Erythroblast (primary cell): ENCODE measurements at places on chromosomes 6 and 20.
A peak's percentile ranks its signal among the peaks of the same experiment; 100 is the strongest.

DNA sequence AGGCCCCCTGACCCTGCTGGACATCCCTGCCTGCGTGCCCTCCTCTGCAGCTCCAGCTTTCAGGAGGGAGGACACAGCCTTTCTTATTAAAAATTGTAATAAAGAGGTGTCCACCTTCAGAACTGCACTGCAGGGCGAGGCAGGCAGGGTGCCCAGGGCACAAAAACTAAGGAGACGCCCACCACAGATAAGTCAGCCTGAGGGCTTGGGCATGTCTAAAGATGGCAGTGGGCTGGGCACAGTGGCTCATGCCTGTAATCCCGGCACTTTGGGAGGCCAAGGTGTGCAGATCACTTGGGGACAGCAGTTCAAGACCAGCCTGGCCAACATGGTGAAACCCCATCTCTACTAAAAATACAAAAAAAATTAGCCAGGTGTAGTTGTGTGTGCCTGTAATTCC is 7.0 kb upstream of the C20orf144 start:
- no peak for DNase-seq

- no peak for DNase-seq
Observed at GRCh38 chr6:42001506-42001905, 48.8 kb upstream of the TAF8 start.

GRCh38 chr6:81683912-81684311 is 68.6 kb downstream of the TENT5A start:
- no peak for DNase-seq

GRCh38 chr20:10280018-10280908 is 61.6 kb downstream of the SNAP25 start:
- no peak for DNase-seq

- DNase-seq = no peak
Observed at GRCh38 chr6:52389626-52390360, 27.8 kb downstream of the PAQR8 start.

GRCh38 chr6:129605967-129606366 is 104.0 kb downstream of the ARHGAP18 start:
- no peak for DNase-seq

DNA sequence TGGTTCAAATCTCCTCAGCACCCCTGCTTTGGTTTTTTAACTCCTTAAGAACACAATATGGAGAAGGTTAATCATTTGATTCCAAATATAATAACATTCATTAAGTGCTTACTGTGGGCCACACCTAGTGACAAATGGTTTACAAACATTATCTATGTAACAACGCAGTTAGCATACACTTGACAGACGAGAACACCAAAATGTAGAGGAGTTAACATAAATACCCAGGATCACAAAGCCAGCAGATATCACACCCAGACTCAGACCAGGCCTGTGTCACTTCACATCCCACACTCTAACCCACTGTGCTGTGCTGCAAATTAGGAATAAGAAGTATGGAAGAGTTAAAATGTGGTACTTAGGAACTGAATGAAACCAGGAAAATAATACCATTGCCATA is 82.9 kb downstream of the AGPAT4 start:
- DNase-seq = no peak

- no peak for DNase-seq
Observed at GRCh38 chr6:169230322-169230665, 23.4 kb downstream of the THBS2 start.

DNA sequence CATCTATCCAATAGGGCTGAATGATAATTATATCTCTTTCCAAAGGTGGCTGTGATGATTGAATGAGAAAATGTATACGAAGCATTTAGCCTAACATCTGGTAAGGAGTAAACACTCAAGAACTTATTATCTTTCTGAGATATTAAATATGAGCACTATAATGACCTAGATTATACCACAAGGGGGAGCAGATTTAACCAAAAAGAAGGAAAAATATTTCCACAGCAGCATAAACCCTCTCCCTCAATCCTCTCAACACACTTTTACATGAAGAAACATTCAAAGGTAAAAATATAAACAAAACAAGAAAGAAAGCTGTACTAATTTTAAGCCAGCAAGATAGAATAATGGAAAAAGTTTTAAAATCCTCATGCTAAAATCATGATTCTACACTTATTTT is 68.4 kb downstream of the SHPRH start:
- peak; percentile 11 for DNase-seq

- no peak for DNase-seq
Observed at GRCh38 chr6:45987856-45988255, 27.8 kb downstream of the CLIC5 start.

DNA sequence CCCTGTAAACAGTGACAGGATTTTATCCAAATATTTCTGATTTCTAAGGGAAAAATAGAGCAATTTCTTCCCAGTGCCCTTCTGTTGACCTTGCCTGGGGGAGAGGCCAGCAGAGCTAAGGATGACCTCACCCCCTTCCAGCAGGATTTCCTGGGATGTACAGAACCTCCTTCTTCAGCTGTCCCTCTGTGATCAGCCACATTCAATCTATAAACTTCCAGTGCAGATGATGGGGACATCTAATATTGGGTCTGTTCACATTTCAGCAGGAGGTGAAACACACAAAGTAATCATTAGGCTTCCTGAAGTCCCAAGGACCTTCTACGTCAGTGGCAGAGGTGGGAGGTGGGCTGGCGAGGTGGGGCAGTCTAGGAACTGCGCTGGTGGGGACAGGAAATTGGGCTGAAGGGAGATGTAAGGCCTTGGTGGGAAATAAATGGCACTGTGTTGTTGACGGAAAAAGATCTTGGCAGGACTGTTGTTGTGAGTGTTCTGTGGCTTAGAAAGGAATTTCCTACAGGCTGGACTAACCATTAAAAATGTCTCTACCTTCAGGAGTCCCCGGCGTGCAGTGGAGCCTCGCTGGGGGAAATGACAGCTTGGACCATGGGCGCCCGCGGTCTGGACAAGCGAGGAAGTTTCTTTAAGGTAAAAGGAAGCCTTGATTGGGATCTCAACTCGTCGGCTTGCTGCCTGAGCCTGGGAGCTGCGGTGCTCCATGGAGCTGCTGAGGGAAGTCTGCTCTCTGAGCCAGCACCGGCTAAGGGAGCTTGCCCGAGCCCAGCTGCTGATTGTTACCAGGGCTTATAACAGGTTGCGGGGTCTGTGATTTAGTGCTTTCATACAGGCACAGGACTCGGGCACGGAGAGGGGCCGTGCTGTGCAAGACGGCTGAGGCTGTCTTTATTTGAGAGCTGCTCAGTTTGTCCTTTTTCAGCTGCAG is 127.9 kb upstream of the NAA20 start:
- DNase-seq = no peak

DNA sequence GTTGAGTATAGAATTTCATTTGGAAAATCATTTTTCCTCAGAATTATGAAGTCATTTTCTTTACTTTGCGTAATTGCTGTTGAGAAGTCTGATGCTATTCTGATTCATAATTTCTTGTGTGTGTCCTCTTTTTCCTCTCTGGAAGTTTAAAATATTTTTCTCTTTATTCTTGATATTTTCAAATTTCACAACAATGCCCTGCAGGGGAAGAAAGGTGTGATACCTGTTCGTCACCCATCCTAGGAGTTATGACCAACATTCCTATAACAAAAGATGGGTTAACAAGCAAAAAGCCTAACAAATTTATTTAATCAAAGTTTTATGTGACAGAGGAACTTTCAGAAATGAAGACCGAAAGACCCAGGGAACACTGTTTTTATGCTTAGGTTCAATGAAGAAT is 171.5 kb upstream of the AKIRIN2 start:
- DNase-seq = no peak

DNA sequence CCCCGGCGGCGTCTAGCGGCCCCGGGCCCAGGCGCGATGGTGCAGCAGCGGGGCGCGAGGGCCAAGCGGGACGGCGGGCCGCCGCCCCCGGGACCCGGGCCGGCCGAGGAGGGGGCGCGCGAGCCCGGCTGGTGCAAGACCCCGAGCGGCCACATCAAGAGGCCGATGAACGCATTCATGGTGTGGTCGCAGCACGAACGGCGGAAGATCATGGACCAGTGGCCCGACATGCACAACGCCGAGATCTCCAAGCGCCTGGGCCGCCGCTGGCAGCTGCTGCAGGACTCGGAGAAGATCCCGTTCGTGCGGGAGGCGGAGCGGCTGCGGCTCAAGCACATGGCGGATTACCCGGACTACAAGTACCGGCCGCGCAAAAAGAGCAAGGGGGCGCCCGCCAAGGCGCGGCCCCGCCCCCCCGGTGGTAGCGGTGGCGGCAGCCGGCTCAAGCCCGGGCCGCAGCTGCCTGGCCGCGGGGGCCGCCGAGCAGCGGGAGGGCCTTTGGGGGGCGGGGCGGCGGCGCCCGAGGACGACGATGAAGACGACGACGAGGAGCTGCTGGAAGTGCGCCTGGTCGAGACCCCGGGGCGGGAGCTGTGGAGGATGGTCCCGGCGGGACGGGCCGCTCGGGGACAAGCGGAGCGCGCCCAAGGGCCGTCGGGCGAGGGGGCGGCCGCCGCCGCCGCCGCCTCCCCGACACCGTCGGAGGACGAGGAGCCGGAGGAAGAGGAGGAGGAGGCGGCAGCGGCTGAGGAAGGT is 715 bp downstream of the SOX12 start:
- DNase-seq = peak; percentile 71

- DNase-seq = no peak
Observed at GRCh38 chr6:19723545-19723944, 113.6 kb upstream of the ID4 start.

GRCh38 chr20:3765171-3765882 is 2.2 kb downstream of the ADISSP start:
- no peak for DNase-seq

GRCh38 chr6:125219361-125219895 is 65.9 kb downstream of the TPD52L1 start:
- DNase-seq = no peak

DNA sequence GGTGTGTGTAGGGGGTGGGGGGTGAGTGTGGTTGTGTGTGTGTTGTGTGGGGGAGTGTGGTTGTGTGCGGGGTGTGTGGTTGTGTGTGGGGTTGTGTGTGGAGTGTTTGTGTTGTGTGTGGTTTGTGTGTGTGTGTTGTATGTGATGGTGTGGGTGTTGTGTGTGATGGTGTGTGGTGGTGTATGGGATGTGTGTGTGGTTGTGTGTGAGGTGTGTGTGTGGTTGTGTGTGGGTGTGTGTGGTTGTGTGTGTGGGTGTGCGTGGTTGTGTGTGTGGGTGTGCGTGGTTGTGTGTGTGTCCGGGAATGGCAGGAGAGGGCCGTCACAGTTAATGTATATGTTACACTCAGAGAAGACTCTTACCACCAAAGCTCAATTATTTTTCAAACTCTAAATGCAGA is 79.8 kb downstream of the TBXT start:
- no peak for DNase-seq

DNA sequence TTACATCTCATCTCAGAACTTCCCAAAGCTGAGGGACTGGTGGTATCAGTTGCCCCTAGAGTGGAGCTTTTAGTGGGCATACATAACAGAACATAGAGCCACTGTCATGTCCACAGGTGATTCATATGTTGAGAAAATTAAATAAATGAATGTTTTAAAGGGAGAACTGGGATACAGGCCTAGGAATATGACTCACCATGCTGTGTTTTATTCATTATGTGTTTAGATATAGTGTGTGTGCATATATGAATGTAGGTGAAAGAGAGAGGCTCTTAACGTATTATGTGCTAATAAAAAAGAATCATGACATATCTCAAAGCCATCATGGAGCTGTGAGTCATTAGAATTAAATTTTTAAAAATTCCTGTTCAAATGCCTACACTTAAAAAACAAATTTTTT is 332.2 kb upstream of the RSPO3 start:
- no peak for DNase-seq

GRCh38 chr20:24651171-24651975 is 181.9 kb downstream of the SYNDIG1 start:
- no peak for DNase-seq

- DNase-seq = peak; percentile 84
Observed at GRCh38 chr20:34538671-34539123, 19.8 kb upstream of the MAP1LC3A start.
